Activated T-cell treated with anti-CD3 and anti-CD28 coated beads for 24 hours (primary cell): ENCODE measurements at places on chromosomes 1 and 21.

DNA sequence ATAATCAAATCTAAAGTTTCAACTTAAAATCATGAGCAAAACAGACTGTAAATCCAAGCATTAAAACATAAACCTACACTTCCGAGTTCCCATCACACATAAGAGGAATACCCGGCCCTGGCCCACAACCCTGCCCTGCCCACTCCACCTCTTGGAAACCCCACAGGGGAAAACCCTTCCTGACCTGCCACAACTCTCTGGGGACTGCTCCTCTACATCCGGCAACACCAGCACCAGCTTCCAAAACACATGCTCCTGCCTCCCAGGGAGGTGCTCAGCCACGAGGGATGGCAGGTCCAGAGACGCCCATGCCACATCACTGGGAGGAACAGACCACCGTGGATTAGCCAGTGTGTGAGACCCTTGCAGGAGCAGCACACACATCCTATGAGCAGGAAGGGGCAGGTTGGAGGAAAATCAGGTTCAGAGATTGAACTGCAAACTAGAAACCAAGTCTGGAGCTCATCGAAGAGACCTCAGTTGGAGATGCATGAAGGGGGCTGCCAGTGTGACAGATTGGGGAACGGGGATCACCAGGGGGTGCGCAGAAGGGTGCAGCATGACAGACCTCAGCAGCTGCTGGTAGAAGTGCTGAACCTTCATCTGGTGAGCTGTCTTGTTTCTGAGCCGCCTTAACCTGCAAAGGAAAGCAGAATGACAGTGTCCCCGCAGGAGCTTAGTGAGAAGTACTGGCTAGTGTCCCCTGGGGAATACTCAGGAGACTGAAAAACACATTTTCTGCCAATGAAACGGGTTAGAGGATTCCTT is 25.8 kb upstream of the LSS start:
- no peak for DNase-seq

GRCh38 chr1:196183941-196184340 is 424.3 kb downstream of the KCNT2 start:
- DNase-seq = no peak

DNA sequence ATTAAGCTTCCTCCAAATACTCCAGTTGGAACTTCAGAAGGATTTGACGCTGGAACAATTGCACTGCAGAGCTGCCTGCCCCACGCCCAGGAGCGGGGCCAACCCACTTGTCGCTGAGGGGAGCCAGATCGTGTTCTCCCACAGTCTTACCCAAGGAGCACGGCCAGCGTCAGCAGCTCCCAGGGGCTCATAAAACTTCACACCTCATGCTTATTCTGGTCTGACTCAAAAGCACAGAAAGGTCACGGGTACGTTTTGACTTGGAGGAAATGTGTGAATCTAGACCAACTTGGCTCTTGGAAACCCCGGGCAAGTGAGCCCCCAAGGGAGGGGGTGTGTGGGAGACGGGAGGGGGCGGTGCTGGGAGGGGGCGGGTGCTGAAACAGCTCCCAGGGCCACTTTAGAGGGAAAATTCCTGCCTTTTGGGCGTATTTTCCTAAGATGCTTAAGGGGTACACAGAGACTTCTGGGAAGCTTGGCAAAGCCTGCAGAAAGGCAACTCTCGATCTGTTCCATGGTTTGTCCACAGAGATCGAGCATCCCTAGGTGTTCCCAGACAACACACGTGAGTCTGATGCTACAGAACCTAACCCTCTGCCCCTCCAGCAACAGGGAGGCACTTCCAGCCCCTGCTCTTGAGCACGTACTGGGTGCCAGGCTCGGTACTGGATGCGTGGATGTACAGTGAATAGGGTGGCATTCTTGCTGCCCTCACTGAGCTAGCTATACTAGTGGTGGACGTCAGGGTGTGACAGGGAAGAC is 98.9 kb downstream of the DHRS3 start:
- peak; percentile 46 for DNase-seq

DNA sequence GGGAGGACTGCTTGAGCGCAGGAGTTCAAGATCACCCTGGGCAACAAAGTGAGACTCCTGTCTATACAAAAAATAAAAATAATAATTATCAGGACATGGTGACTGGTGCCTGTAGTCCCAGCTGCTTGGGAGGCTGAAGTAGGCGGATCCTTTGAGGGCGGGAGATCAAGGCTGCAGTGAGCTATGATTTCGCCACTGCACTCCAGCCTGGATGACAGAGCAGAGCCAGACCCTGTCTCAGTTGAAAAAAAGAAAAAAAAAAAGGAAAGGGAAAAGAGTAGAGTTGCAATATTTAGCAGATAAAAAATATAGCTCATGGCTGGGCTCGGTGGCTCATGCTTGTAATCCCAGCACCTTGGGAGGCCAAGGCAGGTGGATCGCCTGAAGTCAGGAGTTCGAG is 3.3 kb upstream of the S1PR1 start:
- DNase-seq = no peak

DNA sequence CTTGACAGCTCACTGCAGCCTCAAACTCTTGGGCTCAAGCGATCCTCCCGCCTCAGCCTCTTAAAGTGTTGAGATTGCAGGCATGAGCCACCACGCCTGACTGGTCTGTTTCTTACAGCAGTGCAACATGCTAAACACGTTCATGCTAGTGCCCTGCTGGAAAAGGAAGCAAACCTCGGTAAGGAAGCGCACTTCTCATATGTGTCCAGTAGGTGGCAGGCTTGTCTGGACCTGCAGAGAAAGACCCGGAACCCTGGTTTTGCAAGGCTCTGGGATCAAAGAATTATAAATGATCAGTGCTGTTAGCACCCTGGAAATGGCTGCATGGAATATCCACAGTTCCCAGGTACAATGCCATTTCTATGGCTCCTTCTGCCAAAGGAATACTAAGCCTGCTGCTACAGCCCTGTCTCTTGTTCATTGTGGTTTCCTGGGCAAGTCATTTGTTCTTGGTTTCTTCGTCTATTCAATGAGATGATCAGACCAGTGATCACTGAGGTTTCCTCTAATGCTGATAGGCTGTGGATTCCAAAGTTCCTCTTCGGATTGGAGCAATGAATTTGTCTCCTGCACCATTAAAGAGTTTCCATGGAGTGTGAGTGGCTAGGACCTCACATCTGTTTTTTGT is 15.9 kb downstream of the RNU5D-1 start:
- peak; percentile 60 for DNase-seq

- no peak for DNase-seq
These were observed 117.5 kb downstream of the NAV1 start for GRCh38 chr1:201656311-201657032.

DNA sequence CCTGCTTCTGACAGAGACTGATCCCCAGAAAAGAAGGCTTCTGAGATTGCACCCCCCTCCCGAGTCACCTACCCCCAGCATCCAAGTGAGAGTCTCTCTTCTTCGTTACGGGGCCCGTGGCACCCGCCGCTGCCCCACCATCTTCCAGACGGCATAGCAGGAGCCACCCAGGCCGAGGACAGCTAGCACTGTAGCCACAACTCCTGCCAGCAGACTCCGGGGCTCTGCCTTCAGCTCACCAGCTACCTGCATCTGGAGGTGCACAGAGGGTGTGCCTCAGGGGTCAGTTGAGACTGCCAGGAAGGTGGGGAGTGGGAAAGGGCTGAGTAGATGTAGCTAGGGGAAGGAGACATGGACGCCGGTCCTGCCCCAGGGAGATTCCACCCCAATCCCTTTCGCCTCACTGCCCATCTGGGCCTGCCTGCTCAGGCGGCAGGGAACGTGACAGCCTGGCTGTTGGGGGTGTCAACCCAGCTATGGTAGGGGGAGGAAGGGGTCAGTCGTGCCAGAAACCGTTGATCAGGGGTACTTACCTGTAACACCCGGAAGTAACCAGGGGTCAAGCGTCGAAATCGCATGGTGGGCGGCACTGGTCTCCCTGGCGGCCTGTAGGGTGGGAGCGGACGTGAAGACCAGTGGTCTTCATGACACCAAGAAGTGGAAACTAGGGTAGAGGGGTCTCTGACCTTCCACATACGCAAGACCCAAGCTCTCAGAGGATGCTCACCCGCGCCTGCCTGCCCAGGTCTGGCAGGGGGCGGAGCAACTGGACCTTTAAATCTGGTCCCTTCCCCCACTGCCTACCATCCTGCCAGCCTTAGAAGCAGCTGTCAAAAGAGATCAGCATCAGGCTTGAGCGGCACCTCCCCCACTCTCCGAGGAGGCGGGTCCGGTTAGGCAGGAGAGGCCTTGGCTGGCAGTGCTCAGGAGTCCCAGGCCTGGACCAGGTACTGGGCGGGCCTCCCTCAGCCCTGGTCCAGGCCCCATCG is at the start of gene ZNF593OS:
ZNF593OS (minus strand) TSS at position 749 of the 989 bp plus-strand sequence; CDS start at position 578, 171 bp downstream.
- DNase-seq = no peak

- no peak for DNase-seq
These were observed at the start of gene RNF186 for GRCh38 chr1:19814681-19815503. RNF186 (minus strand) TSS chr1:19815283; CDS start chr1:19815101, 182 bp downstream.

DNA sequence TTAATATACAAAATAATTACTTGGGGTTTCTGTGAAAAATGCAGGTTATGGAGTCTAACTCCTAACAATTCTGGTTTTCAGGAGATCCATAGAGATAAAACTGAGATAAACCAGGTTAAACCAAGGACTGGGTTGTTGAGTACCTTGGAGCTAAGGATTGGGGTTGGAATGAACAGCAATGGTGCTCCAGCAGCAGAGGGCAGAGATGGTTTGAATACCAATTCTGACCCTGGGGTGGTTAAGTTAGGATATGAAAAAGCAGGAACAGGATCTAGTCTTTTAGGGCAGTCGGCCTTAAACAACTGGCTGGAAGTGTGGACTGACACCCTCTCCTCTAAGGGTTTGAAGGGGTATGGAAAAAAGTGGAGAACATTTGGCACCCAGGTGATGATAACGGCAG is 53.0 kb downstream of the UROD start:
- no peak for DNase-seq

DNA sequence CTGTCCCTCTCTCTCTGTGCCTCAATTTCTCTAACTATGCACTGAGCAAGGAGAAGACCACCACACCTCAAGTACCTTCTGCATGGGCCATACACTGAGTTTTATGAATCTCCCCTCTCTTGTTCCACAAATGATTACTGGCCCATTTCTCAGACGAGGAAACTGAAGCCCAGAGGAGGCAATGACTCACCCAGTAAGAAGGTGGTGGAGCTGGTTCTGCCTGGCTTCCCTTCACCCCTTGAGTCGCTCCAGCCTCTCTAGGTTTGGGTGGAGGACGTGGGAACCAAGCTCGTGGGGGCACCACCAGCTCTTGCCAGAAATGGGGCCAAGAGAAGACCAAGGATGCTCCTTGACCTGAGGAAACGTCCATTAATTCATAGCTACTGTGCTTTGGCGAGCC is 21.3 kb upstream of the RUNX3 start:
- DNase-seq = no peak

GRCh38 chr1:110262846-110263631 is 52.9 kb downstream of the KCNC4 start:
- no peak for DNase-seq

- no peak for DNase-seq
These were observed 3.4 kb downstream of the TNFRSF18 start for GRCh38 chr1:1202831-1203560.

DNA sequence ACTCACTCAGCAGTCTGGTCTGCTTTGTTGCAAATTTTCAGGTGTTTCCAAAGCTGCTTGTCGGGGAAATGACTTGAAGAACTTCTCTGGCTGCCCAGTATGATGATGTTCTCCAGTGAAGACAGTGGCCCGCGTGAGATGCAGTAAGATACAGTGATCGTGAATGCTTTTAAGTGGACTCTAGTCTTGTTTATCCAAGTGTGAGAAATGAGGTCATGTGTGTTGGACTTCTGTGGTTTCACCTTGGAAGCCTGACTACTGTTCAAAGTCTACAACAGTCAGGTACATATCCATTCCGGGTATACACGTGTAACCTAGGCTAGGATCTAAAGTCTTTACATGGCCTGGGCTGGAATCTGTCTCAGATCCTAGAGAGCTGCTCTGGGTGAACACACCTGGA is 29.1 kb downstream of the ZNF695 start:
- no peak for DNase-seq
